ENCODE measurements at places on chromosomes 12 and 14.

DNA sequence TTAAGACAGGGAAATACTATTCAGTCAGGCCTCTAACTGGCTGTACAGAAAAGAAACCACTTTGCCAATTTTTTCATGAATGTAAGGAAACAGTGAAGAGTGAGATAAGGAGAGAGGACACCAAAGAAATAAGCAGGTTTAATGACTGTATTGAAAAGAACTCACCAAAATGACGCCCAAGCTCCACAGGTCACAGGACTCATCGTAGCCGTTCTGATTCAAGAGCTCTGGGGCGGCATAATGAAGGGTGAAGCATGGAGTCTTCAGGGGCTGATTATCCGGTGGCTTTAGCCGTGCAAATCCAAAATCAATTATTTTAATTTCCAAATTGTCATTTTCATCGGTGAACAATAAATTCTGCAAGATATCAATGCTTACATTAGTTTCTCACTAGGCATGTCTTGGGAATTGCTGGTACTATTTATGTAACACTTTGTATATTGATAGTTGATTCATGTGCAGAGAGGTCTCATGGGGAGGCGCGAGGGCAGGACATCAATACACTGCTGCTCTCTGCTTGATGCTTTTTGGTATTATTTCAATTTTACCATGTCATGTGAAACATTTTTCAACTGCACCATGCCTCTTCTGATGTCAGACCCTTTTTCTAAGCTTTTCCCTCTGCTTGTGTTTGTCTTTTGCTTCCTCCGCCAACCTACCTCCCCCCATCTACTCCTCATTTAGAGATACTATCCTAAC, 74.2 kb upstream of the TTC7B start:
- DNase-seq: no peak

DNA sequence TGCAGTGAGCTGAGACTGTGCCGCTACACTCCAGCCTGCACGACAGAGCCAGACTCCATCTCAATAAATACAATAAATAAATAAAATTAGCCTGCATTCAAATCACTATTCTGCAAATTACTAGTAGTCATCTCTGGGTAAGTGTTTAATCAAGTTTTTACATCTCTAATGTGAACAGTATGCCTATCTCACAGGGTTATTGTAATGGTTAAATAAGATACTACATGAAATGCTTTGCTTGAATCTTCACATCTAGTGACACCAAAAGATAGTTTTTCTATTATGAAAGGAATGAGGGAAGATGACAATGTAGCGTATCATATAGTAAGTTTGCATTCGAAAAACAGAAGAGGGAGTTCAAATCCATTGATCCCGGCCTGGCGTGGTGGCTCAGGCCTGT, 2.1 kb downstream of the SRSF9 start:
- DNase-seq: no peak

GRCh38 chr12:3296409-3296701, 194.6 kb upstream of the PRMT8 start:
- DNase-seq: no peak

DNA sequence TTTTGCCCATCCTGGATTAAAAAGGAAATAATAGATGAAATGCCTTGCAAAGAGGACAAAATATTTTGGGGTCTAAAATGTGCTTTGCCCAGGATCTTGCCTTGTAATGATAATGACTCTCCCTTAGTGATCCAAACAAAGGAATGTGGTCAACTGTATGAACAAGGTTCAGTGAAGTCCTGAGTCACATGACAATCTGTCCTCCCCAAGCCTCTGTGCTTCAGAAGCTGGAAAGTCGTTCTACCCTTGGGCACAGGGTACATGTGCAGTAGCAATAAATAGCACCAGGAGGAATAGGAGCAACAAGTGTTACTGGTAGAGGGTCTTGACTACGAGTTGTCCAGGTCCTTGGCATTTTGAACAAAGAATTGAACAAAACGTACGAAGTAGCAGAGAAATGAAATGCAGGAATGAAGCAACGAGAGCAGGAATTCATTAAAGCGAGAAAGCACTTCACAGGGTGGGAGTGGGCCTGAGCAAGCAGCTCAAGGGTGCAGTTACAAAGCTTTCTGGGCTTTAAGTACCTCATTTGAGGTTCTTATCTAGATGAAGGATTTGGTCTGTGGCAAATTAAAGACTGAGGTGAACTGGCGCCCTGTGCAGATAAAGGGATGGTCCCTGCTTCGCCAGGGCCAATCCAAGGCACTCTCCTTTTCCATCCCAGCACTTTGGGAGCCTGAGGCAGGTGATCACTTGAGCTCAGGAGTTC, 65.8 kb downstream of the RESF1 start:
- DNase-seq: no peak

DNA sequence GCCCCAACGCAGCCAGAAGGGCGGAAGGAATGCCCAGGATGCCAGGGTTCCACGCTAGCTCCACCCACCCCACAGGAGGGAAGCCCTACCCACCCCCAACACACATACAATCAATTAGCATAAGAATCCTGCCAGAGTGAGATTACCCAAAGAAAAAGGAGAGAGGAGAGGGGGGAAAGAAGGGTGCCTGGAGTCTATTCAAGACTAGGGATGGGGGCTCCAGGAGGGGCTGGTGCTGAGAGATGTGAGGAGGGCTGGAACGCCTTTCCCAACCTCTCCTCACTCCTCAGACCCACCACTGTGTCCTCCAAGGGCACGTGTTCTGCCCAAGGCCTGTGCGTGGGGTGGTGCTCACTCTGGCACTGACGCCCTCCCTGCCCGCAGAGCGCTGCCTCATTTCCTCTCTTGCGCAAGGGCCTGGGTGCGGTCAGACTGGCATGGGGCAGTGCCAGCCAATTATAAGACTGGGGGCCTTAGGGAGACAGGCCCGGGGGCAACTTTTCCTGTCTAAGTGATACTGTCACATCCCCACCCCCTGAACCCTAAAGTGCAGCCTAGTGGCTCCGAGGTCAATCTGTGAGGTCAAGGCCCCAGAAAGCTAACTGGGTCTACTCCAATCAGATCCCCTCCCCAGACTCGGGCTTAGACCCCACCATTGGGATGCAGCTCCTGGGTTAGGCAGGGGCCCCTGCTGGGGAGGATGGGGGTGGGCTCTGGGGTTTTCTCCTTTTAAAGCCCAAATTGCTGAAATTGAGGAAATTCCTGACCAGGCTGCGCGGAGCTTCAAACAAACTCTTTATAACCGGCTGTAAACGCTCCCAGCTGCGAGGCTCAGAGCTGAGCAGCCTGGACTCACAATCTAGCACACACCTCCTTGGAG, 10.2 kb upstream of the ITGB7 start:
- DNase-seq: peak; percentile 88

DNA sequence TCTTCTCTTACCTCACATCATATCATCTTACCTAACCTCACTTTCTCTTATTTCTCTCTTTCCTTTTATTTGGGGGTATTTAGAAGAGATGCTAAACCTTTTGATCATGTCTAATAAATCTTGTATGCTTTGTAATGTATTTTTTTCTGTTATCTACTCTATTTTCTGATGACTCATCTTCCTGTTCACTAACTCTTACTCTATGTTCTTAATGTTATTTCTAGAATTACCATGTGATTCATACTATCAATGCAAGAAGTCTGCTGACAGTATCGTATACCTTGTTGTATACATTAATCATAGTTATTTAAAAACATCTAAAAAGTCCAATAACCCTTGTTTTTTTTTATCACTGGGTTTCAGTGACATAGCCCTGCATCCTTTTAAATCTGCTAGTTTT, 62.3 kb downstream of the MGAT4C start:
- DNase-seq: no peak

- DNase-seq: no peak
Measured at GRCh38 chr14:50059763-50060616, 56.4 kb downstream of the VCPKMT start.

GRCh38 chr12:5633106-5633505, 201.2 kb downstream of the NTF3 start:
- no peak for DNase-seq

- DNase-seq: no peak
Measured at GRCh38 chr12:30725739-30726138, 29.0 kb downstream of the CAPRIN2 start.

GRCh38 chr12:52566847-52567291, 6.8 kb downstream of the KRT74 start:
- DNase-seq: no peak

- DNase-seq: peak; percentile 24
Measured at GRCh38 chr12:4121506-4122020, 152.0 kb upstream of the CCND2 start.

DNA sequence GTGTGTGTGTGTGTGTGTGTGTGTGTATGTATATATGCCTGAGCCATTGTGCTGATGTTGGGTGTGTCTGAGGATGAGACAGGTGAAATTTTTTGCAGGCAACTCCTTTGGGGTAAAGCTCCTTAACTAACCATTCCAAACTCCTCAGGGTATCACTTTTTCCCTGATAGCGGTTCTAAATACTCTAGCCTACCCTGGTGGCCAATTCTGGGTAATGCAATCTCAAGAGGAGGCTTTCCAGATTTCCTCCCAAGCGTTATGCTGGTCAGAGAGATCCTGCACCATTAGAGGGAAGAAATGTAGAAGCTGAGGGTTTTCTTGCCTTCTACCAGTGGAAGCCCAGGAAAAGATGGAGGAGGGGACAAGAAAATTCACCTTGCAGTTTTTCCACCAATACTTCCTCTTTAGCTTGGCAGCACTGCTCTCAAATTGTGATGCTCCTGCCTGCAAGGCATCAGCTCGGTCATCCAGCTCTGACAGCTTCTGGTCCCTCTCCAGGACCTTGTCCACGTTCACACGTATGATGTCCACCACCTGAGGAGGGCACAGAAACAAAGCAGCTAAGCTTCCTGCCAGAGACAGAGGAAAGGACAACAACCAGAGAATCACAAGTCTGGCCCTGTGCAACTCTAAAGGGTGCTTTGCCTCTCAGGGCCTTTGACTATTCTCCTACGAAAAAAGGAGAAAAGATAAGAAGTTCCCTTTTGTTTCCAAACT, 4.9 kb downstream of the VAMP1 start:
- peak; percentile 67 for DNase-seq

GRCh38 chr14:72513346-72513745, 380.6 kb downstream of the DPF3 start:
- DNase-seq: no peak

GRCh38 chr12:57179331-57180086, 32.1 kb upstream of the LRP1-AS start:
- DNase-seq: no peak

DNA sequence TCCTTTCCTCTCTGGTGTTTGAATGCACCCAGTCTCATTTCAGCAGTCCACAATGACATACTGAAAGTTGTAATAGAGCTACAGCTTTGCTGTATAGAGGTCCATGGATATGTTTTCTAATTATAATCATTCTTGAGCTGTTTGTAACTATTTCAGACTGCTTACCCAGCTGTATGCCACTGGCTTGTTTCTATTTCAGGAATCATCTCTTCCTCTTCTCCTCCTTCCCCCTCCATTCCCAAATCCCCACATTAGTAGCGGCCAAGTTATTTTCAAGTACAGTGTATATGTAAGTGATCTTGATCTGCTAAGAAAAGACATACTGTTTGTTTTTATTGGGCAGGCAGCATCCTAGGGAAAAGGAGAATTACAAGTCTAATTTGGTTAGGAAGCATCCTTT, 775.0 kb downstream of the DIO2 start:
- no peak for DNase-seq

DNA sequence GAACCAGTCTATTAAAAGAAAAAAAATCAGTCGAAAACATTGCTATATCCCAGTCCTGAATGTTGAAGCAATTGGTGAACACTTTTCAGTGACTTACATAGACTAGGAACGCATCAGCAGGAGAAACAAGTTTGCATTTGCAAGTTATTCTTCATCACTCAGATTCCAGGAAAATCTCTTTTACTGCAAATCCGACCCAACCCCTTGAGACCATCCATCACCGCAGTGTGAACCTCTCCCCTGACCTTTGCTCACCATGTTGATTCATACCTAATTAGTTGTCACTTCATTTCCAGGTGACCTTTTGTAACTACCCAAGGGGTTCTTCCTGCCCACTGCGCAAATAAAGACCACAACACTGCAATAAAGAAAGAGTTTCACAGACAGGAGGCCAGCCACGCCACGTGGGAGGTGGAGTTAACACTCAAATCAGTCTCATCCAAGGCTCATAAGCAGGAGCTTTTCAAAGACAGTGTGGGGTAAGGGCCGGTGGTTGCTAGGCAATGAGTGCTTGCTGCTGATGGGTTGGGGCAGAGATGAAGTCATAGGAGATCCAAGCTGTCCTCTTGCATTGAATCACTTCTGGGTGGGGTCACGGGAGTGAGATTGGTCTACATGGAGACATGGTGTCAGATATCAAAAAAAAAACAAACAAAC, 241.3 kb upstream of the TMEM132C start:
- DNase-seq: peak; percentile 39

GRCh38 chr12:50555471-50555885, 50.7 kb downstream of the DIP2B start:
- no peak for DNase-seq

DNA sequence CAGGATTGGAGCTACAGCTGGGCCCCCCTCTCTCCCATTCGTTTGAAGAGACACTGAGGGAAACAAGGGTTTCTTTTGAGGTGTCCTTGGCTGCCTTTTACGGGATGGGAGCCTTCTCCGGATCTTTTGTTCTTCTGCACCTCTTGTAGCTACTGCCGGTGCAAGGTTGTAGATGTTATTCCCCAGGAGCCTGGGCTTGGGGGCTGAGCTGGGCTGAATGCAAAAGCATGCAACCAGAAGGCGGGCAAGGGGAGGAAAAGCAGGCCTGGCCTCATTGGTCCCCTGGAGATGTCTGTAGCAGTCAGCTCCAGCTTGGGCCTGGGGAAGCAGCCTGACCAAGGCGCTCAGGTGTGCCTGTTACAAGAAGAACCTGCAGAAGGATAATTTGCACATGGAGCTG, 110.3 kb downstream of the GCH1 start:
- peak; percentile 41 for DNase-seq

- no peak for DNase-seq
Measured at GRCh38 chr12:31887109-31887811, 72.0 kb upstream of the RESF1 start.

- peak; percentile 33 for DNase-seq
Measured at GRCh38 chr12:92886131-92886530, 43.0 kb downstream of the EEA1 start.

- DNase-seq: no peak
Measured at GRCh38 chr12:12032260-12032791, 38.4 kb upstream of the BCL2L14 start.

DNA sequence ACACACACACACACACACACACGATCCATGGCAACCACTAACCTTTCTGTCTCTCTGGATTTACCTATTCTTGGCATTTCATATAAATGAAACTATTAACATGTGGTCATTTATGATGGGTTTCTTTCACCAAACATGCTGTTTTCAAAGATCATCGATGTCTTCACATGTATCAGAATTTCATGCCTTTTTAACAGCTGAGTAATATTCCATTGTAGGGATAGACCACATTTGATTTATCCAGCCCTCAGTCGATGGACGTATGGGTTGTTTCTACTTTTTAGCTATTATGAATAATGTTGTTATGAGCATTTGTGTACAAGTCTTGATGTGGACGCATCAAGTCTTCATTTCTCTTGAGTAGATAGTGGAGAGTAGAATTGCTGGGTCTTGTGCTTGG, 56.5 kb downstream of the MVK start:
- no peak for DNase-seq

GRCh38 chr12:16475521-16475920, 128.1 kb downstream of the MGST1 start:
- DNase-seq: no peak

Data from H9 (cell line).